ENCODE measurements at places on chromosomes 2 and 18.

DNA sequence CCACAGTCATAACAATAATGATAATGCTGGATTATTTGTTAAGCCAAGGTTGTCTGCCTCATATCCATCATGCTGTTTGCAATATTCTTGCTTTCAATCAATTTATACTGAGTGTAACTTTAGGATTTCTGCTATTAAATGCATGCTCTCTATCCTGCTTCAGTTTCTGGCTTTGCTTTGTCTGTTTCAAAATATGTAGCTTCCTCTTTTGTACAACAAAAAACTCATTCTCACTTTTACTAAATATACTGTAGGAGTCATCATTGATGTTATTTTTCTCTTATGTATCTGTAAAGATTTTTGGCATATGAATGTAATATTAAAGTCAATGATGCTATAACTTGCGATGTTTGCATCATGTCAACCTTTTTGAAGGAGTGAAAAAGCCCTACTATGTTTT lies 149.3 kb downstream of the GPD2 start:
- no peak for DNase-seq

DNA sequence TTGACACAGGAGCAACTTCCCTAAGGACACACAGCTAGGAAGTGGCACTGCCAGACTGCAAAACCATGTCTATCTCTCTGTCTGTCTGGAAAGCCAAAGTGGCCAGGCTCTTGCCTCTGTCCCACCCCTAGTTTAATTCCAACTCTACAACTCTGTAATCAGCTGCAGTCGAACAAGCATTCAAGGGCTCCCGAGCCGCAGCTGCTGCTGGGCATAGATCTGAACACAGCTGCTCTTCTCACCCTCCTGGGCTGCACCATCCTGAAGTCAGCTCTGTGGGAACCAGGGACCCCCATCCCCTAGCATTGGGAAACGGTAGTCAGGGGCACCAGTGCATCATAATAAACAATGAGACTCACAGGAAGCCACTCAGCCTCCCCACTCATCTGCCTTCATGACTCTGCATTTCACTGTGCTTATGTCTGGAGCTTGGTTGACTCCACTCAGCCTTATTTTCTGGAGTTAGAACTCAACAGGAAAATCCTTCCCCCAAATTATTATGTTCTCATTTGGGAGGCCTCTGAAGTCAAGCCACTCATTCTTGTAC lies 44.4 kb upstream of the TMEM163 start:
- DNase-seq = no peak

- DNase-seq = no peak
These were observed 56.2 kb downstream of the ITSN2 start for GRCh38 chr2:24304098-24304497.

GRCh38 chr2:20738772-20739171 lies 71.8 kb downstream of the GDF7 start:
- DNase-seq = no peak

- no peak for DNase-seq
These were observed 13.8 kb upstream of the YWHAQ start for GRCh38 chr2:9644603-9645002.

Measured in T-helper 9 cell (primary cell).